ENCODE measurements at places on chromosomes 4 and X. TPM values are rescaled to one million over a fixed set of nuclear protein-coding genes. Genes with fewer than 3 reads are reported as not detected.
A peak's percentile ranks its signal among the peaks of the same experiment; 100 is the strongest.

DNA sequence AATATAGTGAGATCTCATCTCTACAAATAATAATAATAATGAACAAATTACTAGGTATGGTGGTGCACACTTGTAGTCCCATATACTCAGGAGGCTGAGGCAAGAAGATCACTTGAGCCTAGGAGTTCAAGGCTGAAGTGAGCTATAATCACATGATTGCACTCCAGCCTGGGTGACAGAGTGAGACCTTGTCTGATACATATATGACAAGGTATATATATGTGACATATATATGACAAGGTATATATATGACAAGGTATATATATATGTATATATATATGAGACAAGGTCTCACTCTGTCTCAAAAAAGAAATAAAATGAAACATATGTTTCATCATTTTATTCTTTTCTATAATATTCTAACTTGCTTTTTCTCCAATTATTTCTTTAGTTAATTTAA, 278.1 kb upstream of the TET2 start:
- no peak for DNase-seq

- DNase-seq: peak; percentile 58
Observed at GRCh38 chr4:1345903-1346780, 866 bp upstream of the UVSSA start.

DNA sequence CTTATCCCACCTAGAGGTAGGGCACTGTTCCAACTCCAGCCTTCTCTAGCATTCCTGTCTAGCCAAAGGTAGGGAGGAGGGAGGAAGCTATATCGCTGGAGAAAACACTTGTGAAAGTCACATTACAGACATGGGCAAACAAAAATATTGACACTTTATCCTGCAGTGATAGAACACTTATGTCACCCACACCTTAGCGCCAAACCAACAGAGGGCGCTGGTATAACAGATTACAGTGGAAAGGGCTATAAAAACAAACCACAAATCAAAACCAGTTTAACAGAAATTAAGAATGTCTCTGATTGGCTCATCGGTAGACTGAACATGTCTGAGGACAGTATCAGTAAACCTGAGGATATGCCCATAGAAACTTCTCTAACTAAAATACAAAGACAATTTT, 451.3 kb downstream of the TLL1 start:
- DNase-seq: no peak

GRCh38 chr4:151887031-151887815, 126.4 kb upstream of the GATB start:
- DNase-seq: no peak

GRCh38 chrX:119273420-119274192, 37.5 kb downstream of the PGRMC1 start:
- DNase-seq: peak; percentile 15

Gene STATH
- not detected for polyA plus RNA-seq

- DNase-seq: no peak
Observed at GRCh38 chrX:119017077-119017476, 42.7 kb downstream of the LONRF3 start.

DNA sequence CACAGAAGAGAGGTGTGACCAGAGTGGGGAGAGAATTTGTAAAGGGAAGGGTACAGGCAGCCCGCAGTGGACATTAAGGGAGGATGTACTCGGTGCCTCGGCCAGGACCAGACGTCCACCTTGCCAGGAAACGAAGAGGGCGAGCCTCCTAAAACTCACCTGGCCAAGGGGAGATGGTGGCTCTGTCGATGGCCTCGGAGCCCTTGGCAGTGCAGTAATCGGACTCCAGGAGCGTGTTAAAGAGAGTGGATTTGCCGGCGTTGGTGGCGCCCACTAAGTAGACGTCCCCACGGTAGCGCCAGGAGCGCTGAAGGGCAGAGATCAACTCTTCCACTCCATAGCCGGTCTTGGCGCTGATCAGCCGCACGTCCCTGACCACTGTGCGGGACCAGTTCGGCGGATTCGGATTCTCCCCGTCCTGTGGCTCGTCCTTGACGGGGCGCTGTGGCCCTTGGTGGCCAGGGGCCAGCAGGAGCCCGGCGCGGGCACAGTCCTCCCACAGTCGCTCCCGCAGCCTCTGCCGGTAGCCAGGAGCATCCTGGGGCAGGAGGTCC, 1.0 kb downstream of the NOA1 start:
- no peak for DNase-seq

Gene CNGA2
- polyA plus RNA-seq: not detected

DNA sequence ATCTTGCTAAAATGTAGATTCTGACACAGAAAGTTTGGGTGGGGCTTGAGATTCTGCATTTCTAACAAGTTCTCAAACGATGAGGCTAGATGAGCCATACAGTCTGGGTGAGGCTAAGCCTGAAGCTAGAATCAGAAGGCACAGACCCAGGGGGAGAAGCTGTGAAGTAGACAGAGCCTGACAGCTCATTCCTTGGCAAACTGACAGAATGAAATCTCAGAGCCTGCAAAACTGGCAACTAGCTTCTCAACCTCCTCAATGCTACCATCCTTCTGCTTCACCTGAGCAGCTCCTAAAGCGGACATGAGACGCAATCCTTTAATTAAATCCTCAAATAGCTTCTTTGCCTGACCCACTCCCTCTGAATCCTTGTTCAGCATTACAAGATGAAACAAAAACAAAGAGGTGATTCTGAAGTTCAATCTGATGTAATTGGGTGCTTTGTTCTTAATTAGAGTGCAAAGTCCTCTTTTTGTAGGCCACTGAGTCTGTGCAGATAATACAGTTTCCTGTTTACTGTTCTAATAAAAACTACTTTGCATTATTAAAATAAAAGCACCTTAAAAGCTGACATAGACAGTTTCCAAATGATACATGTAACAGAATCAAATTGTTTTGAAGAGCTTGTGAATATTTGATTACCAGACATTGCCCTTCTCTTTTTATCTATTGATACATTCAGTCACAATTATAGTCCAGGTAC, 71.0 kb upstream of the BMP2K start:
- DNase-seq: no peak

DNA sequence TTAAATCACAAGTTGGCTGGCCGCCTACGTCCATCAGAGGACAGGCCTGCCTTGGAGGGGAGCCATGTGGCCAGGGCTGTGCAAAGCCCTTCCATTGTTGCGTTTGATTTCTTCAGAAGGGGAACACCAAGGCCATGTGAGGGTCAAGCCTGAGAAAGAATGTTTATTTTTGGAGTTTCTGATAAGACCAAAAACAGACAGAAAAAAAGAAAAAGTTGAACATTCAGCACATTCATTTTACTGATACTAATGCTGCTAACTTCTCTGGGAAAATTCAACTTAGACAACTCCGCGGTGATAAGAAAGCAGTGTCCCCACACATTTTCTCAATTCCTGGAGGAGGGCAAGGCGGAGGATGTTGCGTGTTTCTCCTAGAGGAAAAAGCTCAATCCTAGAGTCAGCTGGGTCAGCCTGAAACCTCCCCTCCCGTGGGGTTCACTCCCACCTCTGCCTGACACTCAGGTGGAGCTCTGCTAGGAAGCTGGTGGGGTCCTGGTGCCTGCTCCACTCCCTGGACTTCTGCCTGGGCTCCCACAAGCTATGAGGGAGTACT, 63.5 kb downstream of the ANAPC4 start:
- no peak for DNase-seq

DNA sequence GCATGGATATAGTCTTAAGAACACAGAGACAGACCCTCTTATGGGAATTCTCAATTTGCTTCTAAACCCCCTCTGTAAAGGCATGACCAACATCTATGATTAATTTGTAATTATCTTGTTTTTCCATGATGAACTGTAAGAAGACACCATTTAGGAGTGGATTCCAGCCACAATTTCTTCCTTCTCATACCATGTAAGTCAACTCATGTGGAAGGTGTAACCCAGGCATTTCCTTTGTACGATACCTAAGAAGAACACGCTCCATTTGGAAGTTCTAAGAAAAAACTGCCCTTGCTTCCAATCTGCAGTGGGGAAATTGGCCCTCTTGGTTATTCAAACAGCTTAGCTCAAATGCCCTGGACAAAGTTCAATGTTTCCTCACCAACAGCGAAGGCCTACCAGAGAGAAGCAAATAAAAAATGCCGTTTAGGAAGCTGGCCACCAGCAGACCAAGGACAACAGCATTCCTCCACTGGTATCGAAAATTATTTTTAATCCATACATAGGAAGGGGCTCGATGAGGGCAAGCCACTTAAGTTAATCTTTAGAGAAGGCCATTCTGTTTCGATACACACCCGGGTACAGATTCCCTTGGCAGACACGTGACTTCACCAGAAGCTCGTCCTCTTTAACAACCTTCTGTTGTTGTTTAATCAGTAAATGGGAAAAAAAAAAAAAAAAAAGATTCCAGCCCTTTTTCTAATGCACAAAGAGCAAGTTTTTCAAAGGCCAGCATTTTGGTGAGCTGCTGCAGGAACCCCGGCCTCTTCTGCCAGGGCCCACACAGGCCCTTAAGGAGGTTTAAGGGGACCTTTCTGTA, 2.6 kb downstream of the DHRSX start:
- no peak for DNase-seq

GRCh38 chr4:40687676-40688389, 58.2 kb upstream of the RBM47 start:
- DNase-seq: no peak

DNA sequence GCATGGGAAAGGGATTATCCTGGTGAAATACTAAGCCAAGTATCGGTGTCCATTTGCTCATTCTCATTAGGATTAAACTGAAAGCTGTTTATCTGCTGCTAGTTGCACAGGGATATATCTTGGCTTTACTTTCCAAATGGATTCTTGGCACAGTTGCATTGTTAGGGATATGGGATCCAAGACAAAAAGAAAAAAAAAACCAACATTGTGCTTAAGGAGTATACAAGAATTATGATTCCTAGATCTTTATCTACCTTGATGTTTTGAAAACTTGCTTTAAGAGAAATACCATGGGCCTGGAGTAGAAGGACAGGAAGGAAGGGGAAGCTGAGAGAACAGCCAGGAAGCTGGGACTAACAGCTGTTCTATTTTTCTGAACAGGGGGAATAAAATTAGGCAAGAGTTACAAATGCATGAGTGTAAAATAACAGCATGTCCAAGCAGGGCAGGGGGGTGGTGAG, 107.6 kb downstream of the ATXN3L start:
- no peak for DNase-seq

DNA sequence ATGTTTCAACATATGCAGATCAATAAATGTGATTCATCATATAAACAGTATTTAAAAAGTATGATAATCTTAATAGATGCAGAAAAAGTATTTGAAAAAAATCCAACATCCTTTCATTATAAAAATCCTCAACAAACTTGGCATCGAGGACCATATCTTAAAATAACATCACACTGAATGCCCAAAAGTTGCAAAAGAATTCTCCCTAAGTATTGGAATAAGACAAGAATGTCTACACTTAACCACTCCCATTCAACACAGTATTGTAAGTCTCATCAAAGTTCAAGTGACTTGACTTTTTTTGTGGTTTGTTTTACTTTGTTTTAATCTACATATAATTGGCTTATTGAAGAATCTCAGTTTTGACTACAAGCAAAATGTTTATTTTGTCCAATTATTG, 779.0 kb upstream of the SLIT2 start:
- no peak for DNase-seq

DNA sequence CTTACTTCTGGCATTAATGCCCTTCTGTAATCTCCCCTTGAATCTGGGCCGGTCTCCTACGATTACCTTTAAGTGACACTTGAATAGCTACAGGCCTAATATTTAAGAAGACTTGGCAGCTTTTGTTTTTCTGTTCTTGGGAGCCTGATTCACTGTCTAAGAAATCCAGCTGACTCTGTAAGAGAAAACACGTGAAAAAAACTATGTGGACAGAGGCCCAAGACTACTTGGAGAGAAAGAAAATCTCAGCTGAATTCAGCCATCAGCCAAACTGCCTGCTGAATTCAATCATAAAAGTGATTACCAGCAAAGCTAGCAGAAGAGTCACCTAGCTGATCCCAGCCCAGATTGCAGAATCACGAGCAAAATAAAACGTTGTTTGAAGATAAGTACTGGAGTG, 521.2 kb downstream of the MID1IP1 start:
- DNase-seq: no peak

- no peak for DNase-seq
Observed at GRCh38 chr4:69920874-69921273, 10.0 kb upstream of the CSN1S1 start.

GRCh38 chr4:152850377-152850776, 70.6 kb downstream of the ARFIP1 start:
- no peak for DNase-seq

DNA sequence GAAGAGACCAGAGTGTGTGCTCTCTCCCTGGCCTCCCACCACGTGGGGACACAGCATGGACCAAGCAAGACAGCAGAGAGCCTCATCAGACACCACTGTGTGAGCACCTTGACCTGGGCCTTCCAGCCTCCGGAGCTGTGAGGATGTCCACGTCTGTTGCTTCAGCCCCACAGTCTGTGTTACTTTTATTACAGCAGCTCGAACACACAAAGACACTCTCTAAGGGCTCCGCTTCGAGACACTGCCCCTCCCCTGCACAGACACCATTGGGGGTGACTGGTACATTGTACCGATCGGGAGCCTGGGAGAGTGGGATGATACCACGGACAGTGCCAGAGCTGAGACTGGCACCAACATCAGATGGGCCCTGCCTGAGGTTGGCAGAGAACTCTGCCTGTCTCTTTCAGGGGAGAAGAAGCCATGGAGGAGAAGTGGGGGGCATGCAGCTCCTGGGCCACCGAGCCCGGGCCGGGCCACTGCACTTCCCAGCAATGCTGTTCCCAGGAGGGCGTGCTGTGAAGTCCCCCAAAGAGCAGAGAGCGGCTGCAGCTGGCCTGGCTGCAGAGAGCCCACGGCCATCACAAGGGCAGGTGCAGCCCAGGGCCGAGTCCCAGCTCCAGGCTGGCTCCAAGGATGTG, 48.1 kb upstream of the HMX1 start:
- no peak for DNase-seq

Gene MAGEA2
- polyA plus RNA-seq: not detected

Gene PPEF1
- polyA plus RNA-seq: 0.44 TPM

- DNase-seq: no peak
Observed at GRCh38 chr4:85228264-85228663, 246.7 kb upstream of the ARHGAP24 start.

Gene SEPTIN11
- 298 TPM for polyA plus RNA-seq

GRCh38 chr4:112076919-112077608, 68.2 kb upstream of the FAM241A start:
- DNase-seq: no peak

Gene THAP6
- 16.8 TPM for polyA plus RNA-seq

Gene CT45A10
- not detected for polyA plus RNA-seq

- peak; percentile 50 for DNase-seq
Observed at GRCh38 chrX:24259544-24260240, 54.2 kb downstream of the SUPT20HL2 start.

GRCh38 chr4:162586266-162586665, 422.5 kb upstream of the FSTL5 start:
- DNase-seq: no peak

Gene TRIM2
- polyA plus RNA-seq: 18.7 TPM

DNA sequence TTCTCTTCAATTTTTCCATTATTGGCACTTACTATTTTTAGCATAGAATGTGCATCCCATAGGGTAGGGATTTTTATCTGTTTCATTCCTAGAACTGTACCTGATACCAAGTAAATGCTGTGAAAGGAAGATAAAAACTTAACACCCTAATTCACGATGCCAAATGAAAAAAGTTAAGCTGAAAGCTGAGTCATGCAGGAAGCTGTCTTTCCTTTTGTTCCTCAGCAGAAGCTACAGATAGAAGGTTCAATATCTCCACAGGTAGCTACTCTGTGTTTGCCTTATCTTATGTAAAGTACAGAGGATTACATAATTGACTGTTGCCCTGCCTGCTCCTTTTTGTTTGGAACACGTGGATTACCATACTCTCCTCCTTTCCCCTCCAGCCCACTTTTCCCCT, 77.0 kb downstream of the LRP2BP start:
- DNase-seq: no peak
